ENCODE measurements at places on chromosomes 13 and 19.

DNA sequence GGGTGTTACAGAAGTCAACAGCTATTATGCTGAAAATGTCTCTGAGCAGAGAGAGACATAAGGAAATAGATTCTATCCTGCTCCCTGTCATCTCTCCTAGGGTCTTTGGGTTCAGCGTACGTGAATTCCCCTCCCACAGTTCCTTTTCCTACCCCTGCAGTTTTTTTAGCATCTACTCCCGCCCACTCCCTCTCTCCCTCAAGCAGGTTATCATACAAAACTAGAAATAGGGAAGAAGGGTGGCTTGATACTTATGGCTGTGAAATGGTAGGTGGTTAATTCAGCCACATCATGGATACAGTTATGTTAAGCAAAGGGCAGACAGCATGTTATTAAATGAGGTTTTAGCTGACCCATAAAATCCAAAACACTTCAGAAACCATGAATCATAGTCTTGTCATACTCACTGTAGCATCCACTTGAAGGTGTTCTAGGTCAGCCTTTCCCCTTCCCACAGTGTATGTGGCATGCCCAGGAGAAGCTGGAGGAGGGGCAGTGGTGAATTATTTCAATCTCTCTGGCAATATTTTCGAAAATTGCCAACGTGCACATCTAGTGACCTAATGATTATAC, 236.8 kb upstream of the SERP2 start:
- no peak for DNase-seq

DNA sequence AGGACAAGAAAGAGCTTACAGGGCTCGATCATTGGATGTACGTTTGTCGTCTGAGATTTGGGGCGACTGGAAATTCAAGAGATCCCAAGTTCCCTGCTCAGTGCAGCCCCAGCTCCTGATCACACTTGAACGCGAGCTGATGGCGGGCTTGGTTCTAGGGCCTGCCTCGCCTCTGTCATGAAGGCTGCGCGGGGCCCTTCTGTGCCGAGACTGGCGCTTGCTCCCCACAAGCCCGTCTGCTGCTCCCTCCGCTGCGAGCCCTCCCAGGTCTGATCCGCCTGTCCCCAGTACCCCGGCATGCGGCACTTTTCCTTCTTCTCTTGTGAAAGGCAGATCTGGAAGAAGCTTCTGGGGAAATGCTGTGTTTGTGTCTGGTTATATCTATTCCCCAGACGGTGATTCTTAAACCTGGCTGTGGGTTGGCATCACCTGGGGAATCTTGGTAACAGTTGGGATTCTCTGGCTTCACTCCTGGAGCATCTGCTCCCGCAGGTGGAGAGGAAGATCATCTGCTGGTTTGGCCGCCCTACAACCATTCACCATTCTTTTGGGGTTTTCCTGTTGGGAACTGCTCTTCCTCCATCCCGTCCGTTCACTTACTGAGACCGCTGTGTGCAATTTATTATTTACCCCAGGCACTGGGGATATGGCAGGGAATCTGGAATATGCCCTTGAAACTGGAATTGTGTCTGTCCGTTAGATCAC, 43.6 kb downstream of the SIPA1L3 start:
- no peak for DNase-seq

GRCh38 chr13:114112826-114113322, 19.5 kb downstream of the RASA3 start:
- DNase-seq = no peak

DNA sequence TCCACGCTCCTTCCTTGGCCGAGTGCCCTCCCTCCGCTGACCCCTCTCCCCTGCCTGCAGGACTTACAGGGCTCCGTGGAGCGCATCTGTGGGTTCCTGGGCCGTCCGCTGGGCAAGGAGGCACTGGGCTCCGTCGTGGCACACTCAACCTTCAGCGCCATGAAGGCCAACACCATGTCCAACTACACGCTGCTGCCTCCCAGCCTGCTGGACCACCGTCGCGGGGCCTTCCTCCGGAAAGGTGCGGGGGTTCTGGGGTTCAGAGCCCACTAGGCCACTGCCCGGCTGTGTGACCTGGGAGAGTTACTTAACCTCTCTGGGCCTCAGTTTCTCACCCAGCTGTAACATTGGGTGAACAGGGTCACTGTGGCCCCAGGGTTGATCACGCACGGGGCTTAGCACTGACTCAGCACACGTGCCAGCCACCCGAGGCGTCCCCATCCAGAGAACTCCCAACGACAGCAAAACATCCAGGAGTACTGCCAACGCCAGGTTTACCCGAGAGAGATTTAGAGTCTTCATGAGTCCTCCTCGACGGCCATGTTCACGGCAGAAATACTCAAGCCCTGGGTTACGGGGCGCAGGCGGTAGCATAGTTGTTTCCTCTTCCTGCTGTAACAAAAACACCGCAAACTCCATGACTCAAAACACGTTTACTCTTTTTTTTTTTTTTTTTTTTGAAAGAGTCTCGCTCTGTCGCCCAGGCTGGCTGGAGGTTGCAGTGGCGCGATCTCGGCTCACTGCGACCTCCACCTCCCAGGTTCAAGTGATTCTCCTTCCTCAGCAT, 9.7 kb upstream of the SPACA4 start:
- DNase-seq = peak; percentile 66

DNA sequence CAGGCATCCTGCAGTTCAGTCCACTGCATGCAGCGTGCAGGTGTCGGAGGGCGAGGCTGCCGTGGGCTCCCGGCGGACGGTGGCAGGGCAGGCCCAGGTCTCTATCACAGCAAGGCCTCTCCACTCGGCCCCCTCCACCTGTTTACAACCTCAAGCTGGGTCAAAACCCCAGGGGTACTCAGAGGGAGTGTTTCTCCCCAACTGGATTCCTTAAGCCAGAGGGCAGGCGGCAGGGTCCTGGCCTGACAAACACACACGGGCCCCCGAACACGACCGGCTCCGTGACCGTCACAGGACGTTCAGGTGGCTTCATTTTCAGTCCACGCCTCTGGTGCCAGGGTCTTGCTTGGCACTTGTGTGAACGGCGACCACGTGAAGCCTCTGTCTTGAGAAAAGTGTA, 23.5 kb downstream of the RASA3 start:
- no peak for DNase-seq

DNA sequence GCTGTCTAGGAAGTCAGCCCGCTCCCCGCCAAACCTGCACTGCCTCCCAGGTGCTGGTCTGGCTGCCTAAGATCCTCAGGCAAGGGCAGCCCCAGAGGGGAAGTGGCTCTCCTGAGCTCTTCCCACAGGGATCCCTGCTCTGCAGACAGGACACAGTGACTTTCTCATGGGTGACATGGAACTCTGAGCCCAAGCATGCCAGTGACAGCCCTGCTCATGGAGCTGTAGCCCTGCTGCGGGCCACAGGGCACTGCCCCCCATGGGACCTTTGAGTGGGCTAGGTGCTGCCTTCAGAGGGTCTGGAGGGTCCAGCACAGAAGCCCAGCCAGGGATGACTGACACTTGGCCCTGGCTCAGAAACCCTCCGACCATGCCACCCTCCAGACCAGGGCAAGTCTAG, 109.1 kb downstream of the TUBA3C start:
- DNase-seq = no peak

GRCh38 chr13:93249364-93250306, 23.0 kb downstream of the GPC6 start:
- no peak for DNase-seq

GRCh38 chr13:40452038-40452666, 214.3 kb downstream of the FOXO1 start:
- DNase-seq = no peak

DNA sequence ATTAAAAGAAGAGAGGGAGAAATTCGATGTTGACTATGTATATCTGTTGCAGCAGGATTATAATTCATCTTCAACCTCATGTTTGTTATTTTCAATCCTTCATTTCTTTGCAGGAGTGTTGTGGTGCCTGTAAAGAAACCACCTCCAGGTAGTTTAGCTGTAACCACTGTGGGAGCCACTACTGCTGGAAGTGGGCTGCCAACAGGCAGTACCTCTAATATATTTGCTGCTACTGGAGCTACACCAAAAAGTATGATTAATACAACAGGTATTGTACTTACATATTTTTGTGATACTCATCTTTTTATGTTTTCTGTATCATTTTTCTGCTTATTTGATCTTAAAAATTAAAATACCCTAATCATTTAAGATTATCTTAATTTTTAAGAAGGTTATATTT, 266.5 kb downstream of the NBEA start:
- no peak for DNase-seq

DNA sequence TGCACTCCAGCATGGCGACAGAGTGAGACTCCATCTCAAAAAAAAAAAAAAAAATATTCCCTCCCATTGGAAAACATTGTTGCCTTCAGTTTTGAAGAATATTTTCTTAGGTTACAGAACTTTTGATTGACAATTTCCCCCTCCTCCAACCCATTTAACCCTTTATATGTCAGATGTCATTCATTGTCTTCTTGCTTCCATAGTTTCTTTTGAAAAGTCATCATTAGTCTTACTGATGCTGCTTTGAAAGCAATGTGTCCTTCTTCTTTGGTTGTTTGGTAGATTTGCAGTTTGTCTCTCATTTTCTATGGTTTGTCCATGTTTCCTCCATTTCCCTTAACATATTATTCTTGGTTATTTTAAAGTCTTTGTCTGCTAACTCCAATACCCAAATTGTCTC, 25.4 kb downstream of the ZNF558 start:
- DNase-seq = no peak

- DNase-seq = no peak
Measured at GRCh38 chr13:38954291-38954690, 36.3 kb downstream of the STOML3 start.

DNA sequence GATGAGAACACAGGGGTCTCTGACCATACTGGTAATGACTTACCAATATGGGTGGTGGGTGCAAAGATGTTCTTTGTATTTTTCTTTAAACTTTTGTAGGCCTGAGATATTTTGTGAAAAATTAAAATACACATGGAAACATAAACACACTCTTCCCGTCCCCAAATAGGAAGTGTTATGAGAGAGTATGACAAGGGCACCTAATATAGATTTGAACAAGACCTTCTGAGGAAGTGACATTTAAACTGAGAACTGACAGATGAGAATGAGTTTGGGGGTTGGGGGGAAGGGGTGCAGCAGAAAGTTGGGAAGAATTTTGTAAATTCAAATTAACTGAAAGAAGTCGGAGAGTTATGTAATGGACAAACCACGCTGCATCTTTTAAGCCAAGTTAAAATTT, 224.2 kb downstream of the RGCC start:
- DNase-seq = no peak

DNA sequence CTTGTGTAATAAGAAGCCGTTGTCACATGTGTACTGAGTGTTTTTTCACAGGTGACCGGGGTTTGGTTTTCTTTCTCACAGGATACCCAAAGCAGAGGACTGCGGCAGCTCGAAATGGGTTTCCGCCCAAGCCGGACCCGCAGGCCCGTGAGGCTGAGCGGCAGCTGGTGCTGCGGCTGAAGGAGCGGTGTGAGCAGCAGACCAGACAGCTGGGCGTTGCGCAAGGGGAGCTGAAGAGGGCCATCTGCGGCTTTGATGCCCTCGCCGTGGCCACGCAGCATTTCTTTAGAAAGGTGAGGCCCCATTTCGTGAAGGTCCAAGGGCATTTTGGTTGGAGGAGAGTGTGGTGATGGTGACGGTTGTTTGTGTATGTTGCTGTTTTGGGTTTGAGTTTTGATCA, 236.3 kb downstream of the SLC7A1 start:
- DNase-seq = no peak

DNA sequence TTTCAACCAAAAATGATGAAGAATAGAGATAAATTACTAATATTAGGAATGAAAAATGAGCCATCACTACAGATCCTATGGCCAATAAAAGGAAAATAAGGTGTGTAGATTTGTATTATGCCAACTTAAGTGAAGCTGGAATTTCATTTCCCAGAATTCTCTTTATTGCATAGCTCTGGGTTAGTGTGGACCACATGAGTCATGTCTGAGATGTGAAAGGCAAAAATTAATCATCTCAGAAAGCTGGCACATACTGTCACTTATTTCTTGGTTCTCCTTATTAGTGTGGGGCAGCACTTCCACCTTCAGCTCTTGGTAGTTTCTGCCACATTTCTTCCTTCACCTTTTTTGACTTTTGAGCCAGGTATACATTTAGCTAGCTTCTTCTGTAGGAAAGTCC, 82.6 kb downstream of the KATNAL1 start:
- no peak for DNase-seq

GRCh38 chr13:35812736-35813135, 318.4 kb downstream of the DCLK1 start:
- DNase-seq = no peak

DNA sequence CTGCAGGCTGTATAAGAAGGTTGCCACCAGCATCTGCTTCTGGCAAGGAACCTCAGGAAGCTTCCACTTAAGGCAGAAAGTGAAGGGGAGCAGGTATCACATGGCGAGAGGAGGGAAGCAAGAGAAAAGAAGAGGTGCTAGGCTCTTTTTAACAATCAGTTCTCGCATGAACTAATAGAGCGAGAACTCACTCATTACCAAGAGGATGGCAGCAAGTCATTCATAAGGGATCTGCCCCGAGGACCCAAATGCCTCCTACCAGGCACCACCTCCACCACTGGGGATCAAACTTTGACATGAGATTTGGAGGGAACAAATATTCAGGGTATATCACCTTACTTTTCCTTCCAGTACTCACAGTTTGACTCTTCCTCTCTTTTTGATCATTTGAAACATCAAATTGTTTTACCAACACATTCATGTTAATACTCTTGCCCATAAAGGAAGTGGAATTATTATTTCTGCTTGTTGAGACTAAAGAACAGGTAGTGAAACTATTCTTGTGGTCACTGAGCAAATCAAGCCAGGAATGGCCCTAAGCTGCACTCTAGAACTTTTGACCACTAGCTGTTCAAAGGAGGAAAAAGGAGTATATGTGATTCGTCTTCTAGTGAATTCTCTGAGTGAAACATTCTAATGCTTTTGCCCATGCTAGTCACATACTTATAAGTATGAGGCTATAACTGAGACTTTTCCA, 45.0 kb downstream of the LACC1 start:
- no peak for DNase-seq

- DNase-seq = no peak
Measured at GRCh38 chr13:69641773-69642172, 465.9 kb upstream of the ATXN8OS start.

GRCh38 chr13:52830946-52831345, 17.5 kb downstream of the PCDH8 start:
- DNase-seq = no peak

- DNase-seq = no peak
Measured at GRCh38 chr13:94384231-94384905, 95.1 kb downstream of the DCT start.

- DNase-seq = peak; percentile 91
Measured at GRCh38 chr19:10269333-10270179, 1.4 kb upstream of the ICAM1 start.

GRCh38 chr13:110396913-110397381, 89.9 kb downstream of the COL4A2 start:
- no peak for DNase-seq

- DNase-seq = no peak
Measured at GRCh38 chr19:7211191-7211951, 82.8 kb downstream of the INSR start.

DNA sequence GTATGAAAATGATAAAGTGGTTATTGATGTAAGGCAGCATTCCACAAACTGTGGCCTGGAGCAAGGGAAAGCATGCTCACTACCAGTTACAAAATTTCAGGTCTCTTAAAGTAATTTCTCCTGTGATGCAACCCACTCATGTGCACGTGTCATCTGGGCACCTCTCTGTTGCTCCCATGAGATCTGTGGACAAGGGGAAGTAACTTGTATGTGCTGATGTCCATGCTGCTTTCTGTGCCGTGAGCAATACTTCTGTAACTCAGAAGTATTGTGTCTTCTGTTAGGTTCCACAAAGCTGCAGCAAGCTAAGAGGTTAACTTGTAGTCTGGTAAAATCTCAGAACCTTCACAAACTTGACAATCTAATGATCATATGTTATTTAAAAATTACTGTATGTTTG, 930.0 kb upstream of the SLITRK6 start:
- DNase-seq = no peak

GRCh38 chr19:41376241-41376997, at the start of gene TMEM91:
TSS of gene TMEM91 (plus strand) at chr19:41376533. CDS start at chr19:41378310, 1,777 bp downstream.
- peak; percentile 52 for DNase-seq

Measured in CD4-positive, alpha-beta T cell treated with Interleukin-17A for 4 hours (primary cell).